Kidney capillary endothelial cell (primary cell): ENCODE measurements at places on chromosomes 3 and 15.

- no peak for DNase-seq
Observed at GRCh38 chr15:90113166-90113565, 10.9 kb upstream of the IDH2 start.

- no peak for DNase-seq
Observed at GRCh38 chr3:150104564-150104963, 133.9 kb upstream of the PFN2 start.

DNA sequence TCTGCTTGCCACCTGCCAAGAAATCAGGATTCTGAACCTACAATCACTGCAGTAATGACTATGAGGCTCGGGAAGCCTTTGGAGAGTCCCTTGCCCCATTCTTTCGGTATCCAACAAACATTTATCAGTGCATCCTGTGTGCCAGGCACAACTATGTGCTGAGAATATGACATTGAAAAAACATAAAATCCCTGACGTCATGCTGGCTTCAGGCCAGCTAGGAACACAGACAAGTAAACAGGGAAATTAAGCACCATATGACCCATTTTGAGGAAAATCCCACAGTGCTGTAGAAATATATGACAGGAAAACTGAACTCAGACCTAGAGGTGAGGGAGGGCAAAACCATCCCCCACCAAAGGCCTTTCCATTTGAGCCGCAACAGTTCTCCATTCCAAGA lies 34.1 kb upstream of the DET1 start:
- DNase-seq: no peak

- no peak for DNase-seq
Observed at GRCh38 chr3:118495206-118495605, 539.4 kb downstream of the IGSF11 start.

DNA sequence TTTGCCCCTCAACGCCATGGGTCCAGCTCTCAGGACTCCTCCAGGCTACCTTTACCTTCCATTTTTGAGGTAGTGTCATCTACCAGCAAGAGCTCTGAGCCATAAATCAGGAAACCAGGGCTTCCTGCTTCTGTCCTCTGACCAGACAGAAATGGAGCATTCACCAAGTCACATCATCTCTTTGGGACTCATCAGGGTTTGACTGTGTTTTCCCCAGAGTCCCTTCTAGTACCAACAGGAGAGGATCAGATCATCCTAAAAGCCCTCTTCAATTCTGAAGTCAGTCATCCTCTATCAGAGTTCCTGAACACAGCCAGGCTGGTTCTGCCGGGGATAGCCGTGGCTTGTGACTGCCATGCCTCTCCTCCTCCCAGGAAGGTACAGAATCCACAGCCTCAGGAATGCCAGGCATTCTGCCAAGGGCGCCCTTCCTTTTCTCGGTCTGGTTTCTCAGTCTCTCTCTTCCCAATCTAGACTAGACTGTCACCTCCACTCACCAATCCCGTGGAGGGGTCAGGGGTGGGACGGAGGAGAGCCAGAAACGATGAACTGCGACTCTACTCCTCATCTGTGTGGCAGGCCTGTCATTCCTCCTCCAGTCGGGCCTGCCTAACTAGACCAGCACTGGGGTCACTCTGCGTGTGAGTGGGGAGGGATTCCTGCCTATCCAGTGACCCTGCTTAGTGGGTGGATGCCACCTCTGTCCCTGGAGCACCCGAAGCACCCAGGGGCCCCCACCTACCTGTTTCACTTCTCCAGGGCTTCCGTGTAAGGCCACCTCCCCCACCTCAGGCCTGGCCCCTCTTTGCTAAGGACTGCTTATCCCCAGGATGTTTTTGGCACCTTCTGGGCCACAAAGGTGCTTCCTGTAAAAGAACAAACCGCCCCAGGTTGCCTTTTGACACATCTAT lies 30.9 kb downstream of the CCNL1 start:
- no peak for DNase-seq
